Progenitor cell of endocrine pancreas (in vitro differentiated cells): ENCODE measurements at places on chromosomes 6 and 20.

GRCh38 chr20:58888521-58889333 is 36.2 kb downstream of the GNAS start:
- DNase-seq: peak; percentile 80
- peaks cover 7% of the 10 kb centered on the region for H3K36me3 ChIP-seq
- no peaks in the 10 kb centered on the region for H3K27me3 ChIP-seq
- H3K4me3 ChIP-seq: peak overlapping the region; percentile 88

- peak overlapping the region; percentile 72 for H3K4me3 ChIP-seq
- peaks cover 67% of the 10 kb centered on the region for H3K27me3 ChIP-seq
- no peak for DNase-seq
- H3K36me3 ChIP-seq: no peaks in the 10 kb centered on the region
These were observed 771 bp upstream of the PPP1R3G start for GRCh38 chr6:5084360-5084780.

DNA sequence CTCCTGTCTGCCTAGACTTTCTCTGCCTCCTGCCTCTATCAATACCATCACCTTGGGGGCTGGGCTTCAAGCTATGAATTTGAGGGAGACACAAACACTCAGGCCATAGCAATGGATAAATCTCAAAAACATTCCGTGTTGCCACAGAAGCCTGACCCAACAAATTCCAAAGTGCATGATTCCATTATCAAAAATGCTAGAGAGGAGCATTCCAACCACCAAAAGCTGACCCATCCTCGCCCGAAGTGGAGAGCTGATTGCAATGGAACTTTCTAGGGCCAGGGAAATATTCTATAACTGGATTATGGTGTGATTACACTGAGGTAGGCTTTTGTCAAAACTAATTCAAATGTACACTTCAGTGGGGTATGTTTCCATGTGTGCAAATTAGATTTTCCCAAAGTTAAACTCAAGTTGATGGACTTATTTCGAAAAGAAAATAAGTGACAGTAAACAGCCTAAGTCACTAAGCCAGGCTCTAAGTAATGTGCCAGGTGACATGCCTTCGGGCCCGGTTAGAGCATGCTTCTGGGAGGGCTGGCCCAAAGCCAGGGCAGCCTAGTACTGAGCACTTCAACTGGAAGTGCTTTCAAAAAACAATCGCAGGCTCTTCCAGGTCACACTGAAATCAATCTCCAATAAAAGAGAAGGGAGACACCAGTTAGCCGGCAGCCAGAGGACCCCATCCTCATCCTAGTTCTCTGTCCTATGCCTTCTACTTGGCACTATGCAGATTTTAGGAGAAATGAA is 142.3 kb downstream of the TBXT start:
- no peak for DNase-seq
- H3K27ac ChIP-seq: no peak overlapping the region
- H3K4me3 ChIP-seq: no peak overlapping the region
- no peaks in the 10 kb centered on the region for H3K4me1 ChIP-seq

- H3K27ac ChIP-seq: no peak overlapping the region
- H3K36me3 ChIP-seq: peaks cover 12% of the 10 kb centered on the region
- H3K4me1 ChIP-seq: no peaks in the 10 kb centered on the region
These were observed 21.6 kb downstream of the STX7 start for GRCh38 chr6:132491303-132491702.

DNA sequence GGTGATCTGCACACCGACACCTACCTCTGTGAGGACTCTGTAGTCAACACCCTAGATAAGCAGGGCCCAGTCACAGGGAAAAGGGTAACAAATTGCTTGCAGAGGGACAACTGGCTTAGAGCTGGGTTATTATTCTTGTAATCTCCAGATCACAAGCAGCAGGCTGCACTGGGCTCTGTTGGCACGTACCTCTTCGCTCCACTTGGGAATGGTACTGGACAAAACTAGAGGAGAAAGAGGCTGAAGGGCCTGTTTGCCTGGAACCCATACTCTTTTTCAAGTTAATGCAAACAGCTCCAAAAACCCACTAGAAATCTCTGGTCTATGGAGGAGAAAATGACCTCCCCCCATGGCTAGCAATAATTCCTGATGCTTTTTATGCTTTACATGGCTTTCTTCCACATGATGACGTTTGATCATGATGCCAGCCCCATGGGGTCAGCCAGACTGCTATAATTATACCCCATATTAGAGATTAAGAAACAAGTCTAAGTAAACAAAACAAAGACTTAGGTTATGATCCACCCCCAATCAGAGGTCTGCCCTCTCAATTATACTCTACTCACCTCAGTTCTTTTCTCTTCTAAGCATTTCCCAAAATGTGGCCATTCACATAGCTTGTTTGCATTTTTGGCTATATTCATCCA is 190.0 kb downstream of the UNC5CL start:
- no peak overlapping the region for H3K27ac ChIP-seq
- no peaks in the 10 kb centered on the region for H3K36me3 ChIP-seq
- DNase-seq: no peak
- H3K4me1 ChIP-seq: no peaks in the 10 kb centered on the region
- H3K27me3 ChIP-seq: peaks cover 12% of the 10 kb centered on the region
- no peak overlapping the region for H3K4me3 ChIP-seq

DNA sequence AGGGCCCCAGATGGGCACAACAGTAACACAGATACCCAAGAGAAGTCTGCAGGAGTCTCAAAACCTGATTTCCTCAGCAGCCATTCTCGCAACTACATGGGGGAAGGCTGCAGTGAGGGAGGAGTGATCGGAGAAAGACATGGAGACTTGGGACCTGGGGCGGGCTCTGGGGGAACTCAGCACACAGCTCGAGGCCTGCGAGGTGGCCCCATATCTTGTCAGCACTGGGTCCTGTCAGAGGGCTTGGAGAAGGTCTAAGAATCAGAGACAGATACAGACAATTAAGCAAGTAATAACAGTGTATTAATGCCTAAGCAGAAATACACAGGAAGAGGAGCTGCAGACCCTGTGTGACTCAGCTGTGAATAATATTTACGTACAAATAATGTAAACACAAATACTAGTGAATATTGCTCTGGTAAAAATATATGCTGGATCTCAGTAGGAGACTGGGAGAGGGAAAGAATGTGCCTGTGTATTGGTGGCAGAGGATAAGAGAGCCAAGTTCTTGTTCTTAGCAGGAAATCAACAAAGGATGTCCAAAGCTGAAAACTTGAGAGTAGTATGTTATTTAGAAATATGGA is 336.2 kb downstream of the ZFAND3 start:
- no peak for DNase-seq
- H3K4me1 ChIP-seq: no peaks in the 10 kb centered on the region
- peaks cover 17% of the 10 kb centered on the region for H3K36me3 ChIP-seq

DNA sequence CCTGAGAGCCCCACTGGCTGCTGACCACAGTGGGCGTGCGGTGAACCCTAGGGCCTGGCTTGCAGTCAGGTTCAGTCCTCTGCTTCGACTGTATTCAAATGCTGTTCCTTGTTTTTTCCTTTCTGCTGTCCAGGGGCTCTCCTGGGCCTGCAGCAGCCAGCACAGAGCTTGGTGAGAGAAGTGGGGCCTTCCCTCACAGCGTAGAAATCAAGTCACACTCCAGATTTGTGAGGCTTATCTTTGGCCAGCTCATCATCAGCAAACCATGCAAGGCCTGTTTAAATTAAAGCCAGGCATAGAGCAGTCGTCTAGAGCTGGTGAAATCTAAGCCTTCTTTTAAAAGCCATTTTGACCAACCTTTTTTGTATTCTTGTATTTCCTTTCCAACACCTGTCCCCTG is 8.4 kb downstream of the FAM120B start:
- H3K27me3 ChIP-seq: no peaks in the 10 kb centered on the region
- no peak overlapping the region for H3K4me3 ChIP-seq
- H3K27ac ChIP-seq: no peak overlapping the region
- peaks cover 8% of the 10 kb centered on the region for H3K36me3 ChIP-seq
- no peaks in the 10 kb centered on the region for H3K4me1 ChIP-seq
- DNase-seq: no peak

- H3K4me3 ChIP-seq: no peak overlapping the region
- no peaks in the 10 kb centered on the region for H3K27me3 ChIP-seq
- no peak overlapping the region for H3K27ac ChIP-seq
- DNase-seq: no peak
- H3K4me1 ChIP-seq: peaks cover 10% of the 10 kb centered on the region
These were observed 32.5 kb upstream of the MCUR1 start for GRCh38 chr6:13846841-13847240.

DNA sequence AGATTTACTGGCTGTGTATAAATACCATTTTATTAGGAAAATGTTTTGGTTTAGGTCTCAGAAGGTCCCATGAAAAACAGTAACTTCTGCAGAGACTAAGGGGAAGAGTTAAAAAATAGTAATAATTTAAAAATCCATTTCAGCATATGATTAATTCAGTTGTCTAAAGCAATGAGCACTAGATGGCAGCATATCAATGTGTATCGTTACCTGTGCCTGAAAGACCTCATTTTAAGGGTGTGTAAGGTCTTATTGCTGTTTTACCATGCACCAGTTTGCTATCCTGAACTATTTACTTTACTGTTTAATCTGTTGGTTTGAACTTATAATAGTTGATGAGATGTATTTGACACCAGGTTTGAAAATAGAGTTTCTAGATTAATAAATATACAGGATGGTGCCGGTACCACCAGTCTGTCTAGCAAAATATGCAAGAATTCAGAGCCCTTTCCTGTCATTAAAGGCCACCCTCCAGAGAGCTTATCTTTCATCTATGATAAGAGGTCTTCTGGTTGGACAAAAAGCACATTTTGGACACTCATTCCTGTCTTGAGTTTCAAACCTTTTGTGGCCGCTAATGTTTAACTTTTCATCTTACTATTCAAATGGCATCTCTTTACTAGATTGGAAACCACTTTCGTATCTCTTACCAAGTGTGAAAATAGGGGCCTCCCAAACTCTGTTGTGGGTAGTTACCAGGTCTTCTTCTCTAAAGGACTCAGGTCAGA is 8.9 kb upstream of the AHI1 start:
- H3K27ac ChIP-seq: peak overlapping the region; percentile 89
- no peaks in the 10 kb centered on the region for H3K27me3 ChIP-seq
- H3K36me3 ChIP-seq: no peaks in the 10 kb centered on the region
- DNase-seq: no peak
- no peak overlapping the region for H3K4me3 ChIP-seq
- peaks cover 20% of the 10 kb centered on the region for H3K4me1 ChIP-seq

- H3K4me1 ChIP-seq: peaks cover 1% of the 10 kb centered on the region
- H3K36me3 ChIP-seq: no peaks in the 10 kb centered on the region
- no peak overlapping the region for H3K4me3 ChIP-seq
- DNase-seq: no peak
These were observed 51.2 kb downstream of the CDH4 start for GRCh38 chr20:61303217-61303616.

DNA sequence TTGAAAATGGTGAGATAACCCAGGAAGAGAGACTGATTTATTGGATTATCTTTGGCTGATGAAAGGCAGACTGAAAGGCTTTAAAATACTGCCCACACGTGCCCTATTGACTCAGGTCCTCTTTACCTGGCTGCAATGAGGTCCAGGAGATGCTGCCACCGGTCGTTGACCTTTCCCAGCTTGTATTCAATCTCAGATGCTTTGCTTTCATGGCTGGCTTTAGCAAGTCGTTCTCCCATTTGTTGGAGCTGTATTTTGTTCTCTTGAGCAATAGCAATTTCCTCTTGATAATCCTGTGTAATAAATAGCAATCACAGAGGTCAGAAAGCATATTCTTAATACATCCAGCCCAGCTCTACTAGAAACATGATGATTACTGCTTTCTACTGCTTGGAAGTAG is 368.8 kb downstream of the ESR1 start:
- no peaks in the 10 kb centered on the region for H3K4me1 ChIP-seq
- no peak for DNase-seq
- H3K36me3 ChIP-seq: peaks cover 6% of the 10 kb centered on the region
- H3K27me3 ChIP-seq: no peaks in the 10 kb centered on the region
- H3K4me3 ChIP-seq: no peak overlapping the region

DNA sequence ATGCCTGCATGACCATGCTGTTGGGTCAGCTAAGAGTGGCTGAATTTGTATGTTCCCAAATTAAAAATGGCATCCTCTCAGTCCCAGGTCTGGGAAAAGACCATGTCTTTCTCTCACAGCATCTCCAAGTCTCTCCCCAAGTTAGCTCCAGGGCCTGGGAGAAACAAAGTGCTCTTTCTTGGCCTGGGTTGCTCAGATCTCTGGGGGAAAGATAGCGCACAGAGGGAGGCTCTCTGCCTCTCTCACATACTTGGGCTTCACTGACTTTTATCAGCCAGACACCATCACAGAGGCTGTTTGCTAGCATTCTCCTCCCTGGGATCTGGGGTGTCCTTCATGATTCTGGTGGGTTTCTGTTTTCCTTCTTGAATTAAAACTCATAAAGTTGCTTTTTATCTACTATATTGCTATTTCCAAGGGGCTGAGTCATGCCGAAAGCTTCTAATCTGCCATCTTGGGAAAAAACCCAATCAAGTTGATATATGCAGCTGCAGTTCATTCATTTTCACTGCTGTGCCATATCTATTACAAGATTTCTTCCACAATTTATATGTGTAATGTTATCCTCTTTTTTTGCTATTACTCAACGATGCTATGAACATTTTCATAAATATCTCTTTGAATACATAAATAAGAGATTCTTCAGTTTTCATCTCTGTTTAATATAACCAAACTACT is 190.2 kb downstream of the MOXD1 start:
- H3K36me3 ChIP-seq: no peaks in the 10 kb centered on the region
- no peak for DNase-seq
- H3K27me3 ChIP-seq: no peaks in the 10 kb centered on the region
- H3K27ac ChIP-seq: no peak overlapping the region

DNA sequence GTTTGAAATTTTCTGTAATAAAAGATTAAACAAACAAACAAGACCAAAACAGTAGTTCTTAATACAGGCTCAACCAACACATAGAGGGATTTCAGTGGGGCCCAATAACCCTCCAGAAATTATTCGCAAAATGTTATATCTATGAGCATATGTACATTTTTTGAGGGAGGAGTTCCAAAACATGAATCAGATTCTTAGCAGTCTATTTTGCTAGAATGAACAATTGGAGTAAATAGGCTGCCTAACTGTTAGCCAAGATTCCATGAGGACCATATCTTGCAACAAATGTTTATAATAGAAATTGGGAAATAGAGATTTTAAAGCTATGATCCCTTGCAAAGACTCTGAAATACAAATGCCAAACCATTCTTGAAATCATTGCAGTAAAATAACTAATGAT is 186.3 kb downstream of the AKAP7 start:
- no peak for DNase-seq
- peaks cover 4% of the 10 kb centered on the region for H3K4me1 ChIP-seq
- no peaks in the 10 kb centered on the region for H3K27me3 ChIP-seq
- no peak overlapping the region for H3K4me3 ChIP-seq

DNA sequence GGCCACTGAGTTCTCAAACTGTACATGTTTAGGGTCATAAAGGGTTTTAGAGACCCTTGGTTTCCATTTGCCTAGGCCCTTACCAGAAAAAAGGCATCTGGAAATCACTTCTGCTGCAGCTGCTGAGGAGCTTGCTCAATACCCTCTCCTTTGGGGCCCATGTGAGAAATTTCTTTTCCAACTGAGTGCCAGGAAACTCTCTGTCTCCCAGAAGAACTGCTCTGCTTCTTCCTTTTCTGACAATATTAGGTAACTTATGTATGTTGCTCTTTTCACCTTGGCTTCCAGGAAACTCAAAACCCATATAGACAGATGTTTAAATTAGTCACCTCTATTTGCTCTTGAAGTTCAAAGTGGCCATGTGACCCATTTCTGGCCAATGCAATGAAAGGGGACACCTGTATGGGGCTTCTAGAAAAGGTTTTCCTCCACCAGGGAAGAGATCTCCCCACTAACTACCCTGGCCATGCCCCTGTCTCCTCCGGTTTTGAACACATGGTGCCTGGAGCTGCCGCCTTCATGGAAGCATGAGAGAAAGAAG is 121.6 kb downstream of the PREX1 start:
- peaks cover 9% of the 10 kb centered on the region for H3K4me1 ChIP-seq
- no peaks in the 10 kb centered on the region for H3K27me3 ChIP-seq
- no peak overlapping the region for H3K4me3 ChIP-seq
- H3K36me3 ChIP-seq: no peaks in the 10 kb centered on the region
